ENCODE measurements at places on chromosomes 1 and 21.

- DNase-seq, result no peak
Observed at GRCh38 chr1:204564835-204565234, 48.6 kb downstream of the MDM4 start.

- no peak for DNase-seq
Observed at GRCh38 chr1:230170153-230170547, 103.1 kb downstream of the GALNT2 start.

- no peak for DNase-seq
Observed at GRCh38 chr1:229117664-229118300, 153.1 kb upstream of the RAB4A start.

DNA sequence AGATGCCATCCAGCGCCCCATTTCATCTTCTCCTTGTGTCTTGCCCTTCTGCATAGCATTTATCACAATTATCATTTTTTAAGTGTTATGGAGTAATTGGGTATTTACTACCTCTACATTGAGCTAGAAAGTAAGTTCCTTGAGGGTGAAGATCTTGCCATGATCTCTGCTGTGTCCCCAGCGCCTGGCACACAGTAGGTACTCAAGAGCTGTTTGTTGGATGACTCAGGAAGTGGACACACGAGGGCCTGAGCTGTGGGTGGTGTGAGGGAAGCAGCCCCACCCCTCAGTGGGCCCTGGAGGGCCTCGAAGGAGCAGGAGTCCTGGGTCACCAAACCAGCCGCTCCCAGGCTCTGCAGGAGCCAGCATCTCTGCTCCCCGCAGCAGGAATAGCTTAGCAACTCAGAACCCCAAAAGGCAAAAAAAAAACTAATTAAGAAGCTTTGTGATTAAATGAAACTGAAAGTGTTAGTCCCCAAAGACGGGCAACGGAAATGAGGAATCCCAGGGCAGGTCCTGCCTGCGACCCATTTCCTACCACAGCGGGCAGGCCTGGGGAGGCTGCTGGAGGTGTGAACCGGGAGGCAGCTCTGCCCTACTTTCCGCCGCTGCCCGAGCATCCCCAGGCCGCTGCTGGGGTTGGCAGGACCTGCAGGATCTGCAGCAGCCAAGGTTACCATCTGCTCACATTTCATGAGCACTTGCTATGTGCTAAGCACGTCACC, 87.7 kb downstream of the LACTBL1 start:
- no peak for DNase-seq

Measured in dorsolateral prefrontal cortex (tissue), 122 donors.